ENCODE measurements at places on chromosomes 3 and 15.

DNA sequence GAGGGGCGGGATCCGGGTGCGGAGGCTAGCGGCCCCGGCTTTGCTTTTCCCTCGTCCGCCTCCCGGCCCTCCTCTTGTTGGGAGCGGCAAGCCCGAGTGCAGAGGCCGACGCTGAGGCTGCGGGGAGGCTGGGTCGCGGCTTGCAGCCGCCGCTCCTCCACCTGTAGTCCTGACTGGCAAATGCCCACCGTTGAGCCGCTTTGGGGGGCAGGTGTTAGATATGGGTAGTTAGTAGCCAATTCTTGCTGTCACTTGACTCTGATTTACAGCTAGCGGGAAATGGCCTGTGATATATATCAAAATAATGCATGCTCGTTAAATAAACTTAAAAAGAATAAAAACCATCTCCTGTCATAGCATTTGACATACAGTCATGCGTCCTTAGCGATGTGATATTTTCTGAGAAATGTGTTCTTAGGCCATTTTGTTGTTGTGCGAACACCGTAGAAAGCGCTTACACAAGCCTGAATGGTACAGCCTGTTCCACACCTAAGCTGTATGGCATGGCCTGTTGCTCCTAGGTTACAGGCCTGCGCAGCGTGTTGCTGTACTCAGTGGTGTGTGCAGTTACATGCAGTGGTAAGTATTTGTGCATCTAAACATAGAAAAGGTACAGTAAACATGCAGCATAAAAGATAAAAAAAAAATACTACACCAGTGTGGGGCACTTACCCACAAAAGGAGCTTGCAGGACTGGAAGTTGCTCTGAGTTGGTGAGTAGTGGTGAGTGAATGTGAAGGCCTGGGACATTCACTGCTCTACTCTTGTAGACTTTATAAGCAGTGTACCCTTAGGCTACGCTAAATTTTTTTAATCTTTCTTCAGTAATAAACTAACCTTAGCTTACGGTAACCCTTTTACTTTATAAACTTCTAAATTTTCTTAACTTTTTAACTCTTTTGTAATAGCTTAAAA, 873 bp downstream of the CAPN7 start:
- peak; percentile 60 for DNase-seq

DNA sequence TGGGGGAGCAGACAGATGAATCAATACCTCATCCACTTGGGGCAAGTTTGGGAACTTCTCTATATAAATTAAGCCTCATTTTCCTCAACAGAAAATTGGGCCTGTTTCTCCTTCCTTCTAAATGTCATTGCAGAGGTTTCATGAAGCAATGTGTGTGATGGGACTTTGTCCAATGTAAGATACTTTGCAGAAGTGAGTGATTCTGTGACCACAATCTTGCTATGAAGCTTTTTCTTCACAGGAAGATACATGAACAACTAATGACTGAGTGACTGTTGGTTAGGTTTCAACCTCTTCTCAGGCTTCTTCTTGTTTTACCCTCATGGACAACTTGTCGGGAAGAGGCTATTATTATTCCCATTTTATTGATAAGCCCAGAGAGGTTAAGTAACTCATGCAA, 11.0 kb downstream of the TMEM45A start:
- no peak for DNase-seq

DNA sequence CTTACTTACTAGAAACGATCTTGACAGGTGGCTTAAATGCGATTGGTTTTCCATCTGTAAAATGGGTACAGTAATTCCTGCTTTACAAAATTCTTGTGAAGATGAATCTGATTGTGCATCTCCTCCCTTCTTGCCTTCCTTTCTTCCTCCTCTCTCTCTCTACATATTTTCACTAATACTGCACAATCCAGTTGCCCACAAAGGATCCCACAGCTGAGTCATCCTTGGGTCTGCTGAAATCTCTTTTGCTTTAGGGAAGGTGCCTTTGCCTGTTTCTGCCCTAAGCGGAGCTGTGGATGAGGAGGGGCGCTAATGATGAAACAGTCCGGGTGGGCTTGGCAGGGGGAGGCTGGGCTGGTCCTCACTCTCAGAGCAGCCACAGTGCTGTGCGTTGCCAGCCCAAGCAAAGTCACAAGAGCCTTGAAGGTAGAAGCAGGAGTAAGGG, 46.1 kb downstream of the AMOTL2 start:
- peak; percentile 97 for DNase-seq

- DNase-seq, result no peak
Observed at GRCh38 chr3:187685948-187686347, 15.8 kb upstream of the SST start.

DNA sequence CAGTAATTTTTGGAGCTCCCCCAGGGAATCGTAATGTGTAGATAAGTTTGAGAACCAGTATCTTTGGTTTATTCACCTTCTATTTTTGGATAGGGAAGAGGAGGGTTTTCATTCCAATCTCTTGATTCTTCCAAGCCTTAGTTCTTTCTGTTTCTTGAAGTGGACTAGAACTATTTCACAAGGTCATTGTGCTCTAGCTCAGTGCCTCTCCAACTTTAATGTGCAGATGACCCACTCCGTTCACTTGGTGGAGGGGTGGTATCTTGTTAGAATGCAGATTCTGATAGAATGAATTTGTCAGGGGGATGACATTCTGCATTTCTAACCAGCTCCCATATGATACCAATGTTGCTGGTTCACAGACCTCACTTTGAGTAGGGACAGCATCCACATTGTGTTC, 35.5 kb downstream of the COLQ start:
- no peak for DNase-seq

- DNase-seq, result no peak
Observed at GRCh38 chr3:178618197-178618596, 82.0 kb downstream of the KCNMB2 start.

DNA sequence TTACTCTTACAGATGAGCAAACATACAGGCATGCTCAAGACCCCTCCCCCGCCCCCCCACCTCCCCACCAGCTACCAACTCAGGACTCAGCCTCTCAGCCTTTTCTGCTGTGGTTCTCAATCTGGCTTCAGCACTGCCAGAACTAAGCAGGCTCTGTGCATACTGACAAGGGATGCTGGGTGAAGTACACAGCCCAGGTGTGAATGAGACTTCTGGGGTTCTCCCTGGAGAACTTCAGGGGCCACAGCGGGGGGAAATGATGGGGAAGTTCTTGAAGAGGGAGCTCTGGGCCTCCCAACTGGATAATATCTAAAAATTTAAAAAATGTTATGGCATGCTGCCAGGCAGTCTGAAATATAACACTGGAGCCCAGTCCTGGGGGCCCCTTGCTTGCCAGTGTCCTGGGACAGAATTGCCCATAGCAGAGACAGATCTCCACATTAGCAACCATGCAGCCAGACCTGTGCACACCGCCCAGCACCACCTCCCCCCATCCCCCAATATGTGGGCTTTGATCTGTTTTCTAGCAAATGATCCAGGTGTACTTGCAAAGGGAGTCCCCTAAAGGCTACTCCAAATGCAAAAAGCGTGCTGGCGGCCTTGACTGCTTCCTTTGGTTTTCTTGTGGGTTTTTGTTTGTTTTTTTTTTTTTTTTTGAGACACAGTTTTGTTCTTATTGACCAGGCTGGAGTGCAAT, 41.4 kb downstream of the PGPEP1L start:
- no peak for DNase-seq

DNA sequence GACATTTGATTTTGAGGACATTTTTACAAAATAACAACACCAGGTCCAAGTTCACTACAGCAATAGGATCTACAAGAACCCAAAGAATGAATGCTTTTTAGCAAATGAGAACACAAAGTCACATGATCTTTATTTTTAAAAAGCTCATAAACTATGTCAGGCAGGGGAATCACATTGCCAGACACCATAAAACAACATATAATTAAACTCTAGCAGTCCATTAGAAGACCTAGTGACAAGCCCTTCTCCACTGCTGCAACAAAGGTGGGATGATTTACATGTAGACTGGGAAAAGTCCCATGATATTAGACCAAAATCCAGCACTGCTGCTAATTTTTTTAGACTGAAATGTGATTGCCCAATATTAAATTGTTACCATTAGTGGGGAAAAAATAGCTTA, 92.6 kb downstream of the FHIT start:
- DNase-seq, result no peak

- no peak for DNase-seq
Observed at GRCh38 chr15:61558172-61559136, 329.4 kb upstream of the RORA start.

DNA sequence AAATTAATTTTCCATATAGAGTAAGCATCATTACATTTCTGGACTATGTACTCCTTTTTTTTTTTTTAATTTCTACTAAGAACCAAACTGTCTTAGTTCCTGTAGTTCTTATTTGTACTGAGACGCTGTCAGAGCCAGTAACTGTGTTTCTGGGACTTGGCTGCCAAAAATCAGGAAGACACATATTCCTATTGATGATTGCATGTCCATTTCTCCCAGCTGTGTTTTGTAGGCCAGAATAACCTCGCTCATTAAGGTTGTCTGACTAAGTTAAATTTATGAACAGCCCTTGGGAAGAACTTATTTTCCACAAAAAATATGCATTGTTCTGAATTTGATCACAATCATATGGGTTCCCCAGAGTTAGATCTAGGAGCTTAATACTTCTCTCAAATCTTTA, 29.5 kb downstream of the PLSCR5 start:
- DNase-seq, result no peak

DNA sequence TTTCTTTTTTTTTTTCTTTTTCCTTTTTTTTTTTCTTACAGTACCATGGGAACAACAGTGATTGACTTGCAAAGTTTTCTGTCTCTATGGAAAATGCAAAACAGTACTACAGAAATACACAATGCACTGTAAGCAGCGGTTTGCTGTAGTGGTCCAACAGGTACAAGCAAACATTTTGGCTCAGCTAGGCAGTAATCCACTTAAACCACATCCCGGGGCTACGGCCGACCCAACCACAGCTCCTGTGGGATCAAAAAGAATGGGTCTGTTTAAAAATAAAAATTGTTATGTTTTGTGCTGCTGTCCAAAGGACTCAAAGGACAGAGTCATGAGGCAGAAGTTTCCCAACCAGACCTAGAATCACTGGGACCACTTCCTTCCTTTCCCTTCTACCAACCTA, 667.1 kb upstream of the ADAMTS9 start:
- DNase-seq, result no peak

DNA sequence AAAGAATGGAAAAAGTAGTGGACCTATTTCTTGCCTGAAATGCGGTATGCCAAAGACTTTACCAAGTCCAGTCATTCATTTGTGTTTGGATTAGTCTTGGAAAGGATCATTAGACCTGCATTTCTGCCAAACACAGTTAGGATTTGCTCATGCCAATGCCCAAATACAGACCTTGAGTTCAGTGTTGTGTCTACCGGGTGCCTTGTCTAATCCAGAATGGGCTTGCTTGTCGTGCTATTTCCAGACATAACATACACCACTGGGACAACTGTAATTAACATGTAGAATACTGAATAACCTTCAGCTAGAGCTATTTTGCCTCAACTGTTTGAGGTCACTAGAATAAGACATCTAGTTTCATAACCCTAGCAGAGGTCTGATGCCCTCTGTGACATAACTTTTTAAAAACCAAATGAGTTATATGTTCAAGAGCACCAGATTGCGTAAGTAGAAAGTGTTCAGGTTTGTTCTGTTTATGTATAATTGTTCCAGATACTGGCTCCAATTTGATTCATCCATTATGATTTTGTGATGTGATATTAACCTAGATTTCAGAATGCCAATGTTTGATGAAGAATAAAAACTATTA, 145.3 kb upstream of the DPH6 start:
- DNase-seq, result no peak
